ENCODE measurements at places on chromosomes 6 and 20.
A peak's percentile ranks its signal among the peaks of the same experiment; 100 is the strongest.

GRCh38 chr6:2876210-2877056 lies 26.7 kb downstream of the SERPINB9 start:
- no peak for DNase-seq

GRCh38 chr6:109513571-109514071 lies 30.6 kb upstream of the ZBTB24 start:
- DNase-seq = no peak

GRCh38 chr6:118581489-118581959 lies 33.4 kb downstream of the PLN start:
- DNase-seq = no peak

- DNase-seq = peak; percentile 3
Measured at GRCh38 chr20:54475334-54476168, at the start of gene DOK5. TSS of gene DOK5 (plus strand) at chr20:54475593. CDS start at chr20:54475947, 354 bp downstream.

DNA sequence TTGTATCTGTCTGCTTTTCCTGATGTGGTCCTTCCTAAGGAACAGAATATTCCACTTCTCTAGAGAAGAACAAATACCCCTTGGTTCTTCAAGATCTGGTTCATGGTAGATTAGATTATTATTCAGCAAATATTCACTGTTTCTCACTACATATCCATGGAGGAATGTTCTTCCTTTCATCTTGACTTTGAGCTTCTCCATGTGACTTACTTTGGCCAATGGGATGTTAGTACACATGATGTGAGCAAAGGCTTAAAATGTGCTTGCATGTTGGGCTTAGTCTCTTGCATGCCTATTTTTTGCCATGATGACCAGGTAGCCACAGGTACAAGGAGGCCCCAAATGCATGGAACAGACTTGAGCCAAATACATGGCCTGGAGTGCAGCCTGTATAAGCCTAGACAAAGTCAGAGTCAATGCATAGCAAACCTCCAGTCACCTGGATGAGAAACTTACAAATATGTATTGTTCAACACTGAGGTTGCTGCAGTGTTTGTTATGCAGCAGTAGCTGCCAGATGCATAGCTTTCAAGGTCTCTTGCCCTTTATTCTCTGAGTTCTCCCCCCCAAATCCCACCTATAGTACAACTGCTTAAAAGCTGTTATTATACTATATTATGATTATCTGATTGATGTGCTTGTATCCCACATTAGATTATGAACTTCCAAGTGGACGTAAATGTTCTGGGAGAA lies 50.0 kb upstream of the CHD6 start:
- DNase-seq = no peak

DNA sequence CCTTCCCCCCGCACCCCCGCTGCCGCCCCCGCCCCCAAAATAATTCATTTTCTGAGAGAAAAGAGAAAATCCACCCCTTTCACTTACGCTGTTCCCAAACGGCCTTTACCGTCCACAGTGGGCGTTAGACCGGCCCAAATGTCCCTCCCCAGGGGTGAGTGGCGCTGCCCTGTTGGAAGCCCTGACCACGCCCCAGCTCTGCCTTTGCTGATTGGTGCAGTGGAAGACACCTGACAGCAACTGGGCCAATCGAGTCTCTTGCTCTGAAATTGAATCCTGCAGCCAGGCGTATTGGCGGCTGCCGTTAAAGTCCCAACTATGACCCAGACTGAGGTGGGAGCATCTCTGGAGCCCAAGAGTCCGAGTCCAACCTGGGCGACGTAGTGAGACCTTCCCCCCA lies 15.7 kb downstream of the ZFP64 start:
- no peak for DNase-seq

- no peak for DNase-seq
Measured at GRCh38 chr20:49353348-49353747, 75.5 kb upstream of the ZNFX1 start.

GRCh38 chr6:157718503-157719187 lies 104.4 kb upstream of the SNX9 start:
- DNase-seq = no peak

DNA sequence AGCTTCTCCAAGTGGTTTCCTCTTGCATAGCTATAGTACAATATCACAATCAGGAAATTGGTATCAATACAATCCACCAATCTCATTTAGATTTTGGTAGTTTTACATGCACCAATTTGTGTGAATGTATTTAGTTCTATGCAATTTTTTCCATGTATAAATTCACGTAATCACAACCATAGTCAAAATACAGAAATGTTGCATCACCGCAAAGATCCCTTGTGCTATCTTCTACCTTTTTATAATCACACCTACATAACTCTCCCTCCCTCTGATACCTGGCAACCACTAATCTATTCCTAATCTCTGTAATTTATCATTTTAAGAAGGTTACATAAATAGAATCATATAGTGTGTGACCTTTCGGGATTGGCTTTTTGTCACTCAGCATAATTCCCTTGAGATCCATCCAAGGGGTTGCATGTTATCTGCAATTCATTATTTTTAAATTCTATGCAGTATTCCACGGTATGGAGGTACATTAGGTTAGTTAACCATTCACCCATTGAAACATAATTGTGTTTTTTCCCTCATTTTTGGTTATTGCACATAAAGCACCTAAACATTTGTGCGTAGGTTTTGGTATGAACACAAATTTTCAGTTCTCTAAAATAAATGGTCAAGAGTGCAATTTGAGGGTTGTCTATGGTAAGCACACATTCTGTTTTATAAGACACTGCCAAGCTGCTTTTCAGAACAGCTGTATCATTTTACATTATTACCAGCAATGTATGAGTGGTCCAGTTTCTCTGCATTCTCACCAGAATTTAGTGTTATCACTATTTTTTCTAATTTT lies 95.1 kb upstream of the SLC22A23 start:
- DNase-seq = no peak

DNA sequence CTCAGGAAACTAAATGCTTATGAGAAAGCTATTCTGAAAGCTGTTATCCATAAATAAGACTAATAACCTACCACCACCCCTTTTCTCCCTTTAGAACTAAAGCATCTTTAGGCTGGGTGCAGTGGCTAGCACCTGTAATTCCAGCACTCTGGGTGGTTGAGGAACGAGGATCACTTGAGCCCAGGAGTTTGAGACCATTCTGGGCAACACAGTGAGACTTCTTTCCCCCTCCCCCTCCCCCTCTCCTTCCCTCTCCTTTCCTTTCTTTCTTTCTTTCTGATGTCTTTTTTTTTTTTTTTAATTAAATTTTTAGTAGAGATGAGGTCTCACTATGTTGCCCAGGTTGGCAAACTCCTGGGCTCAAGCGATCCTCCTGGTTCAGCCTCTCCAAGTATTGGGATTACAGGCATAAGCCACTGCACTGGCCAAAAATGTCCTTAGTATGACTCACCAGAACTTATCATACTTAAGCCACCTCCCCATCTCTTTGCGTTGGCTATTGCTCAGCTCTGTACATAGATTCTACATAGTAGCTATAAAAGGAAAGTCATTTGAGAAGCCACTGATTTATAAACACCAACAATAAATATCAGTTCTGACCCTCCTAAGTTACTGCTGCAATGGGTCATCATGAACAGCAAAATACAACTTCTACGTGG lies 54.8 kb upstream of the SPDEF start:
- DNase-seq = no peak

- DNase-seq = no peak
Measured at GRCh38 chr6:101762851-101763250, 369.3 kb downstream of the GRIK2 start.

DNA sequence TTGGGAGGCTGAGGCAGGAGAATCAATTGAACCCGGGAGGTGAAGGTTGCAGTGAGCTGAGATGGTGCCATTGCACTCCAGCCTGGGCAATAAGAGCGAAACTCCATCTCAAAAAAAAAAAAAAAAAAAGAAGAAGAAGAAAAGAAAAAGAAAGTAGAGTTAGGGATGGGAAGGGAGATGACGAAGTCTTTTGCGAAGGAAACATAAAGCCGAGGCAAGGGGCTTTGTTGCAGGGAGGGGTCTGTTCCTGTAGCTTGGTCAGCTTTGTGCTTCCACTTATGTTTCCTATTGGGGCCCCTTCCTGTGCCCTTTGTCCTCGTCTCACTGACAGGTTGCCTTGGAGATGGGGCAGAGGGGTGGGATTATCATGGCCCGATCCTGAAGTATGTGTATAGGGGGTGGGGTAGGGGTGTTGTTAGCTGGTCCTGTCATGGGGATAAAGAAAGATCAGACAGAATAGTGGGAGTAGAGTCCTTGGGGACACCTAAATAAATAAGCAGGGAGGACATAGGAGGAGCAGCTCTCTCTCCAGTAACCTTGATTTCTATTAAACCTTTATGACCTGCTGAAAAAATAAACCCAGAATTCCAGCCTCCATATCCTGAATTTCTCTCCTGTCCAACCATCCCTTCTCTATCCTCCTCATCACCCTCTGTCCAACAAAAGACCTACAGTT lies 1.1 kb upstream of the CLIC1 start:
- DNase-seq = peak; percentile 23

DNA sequence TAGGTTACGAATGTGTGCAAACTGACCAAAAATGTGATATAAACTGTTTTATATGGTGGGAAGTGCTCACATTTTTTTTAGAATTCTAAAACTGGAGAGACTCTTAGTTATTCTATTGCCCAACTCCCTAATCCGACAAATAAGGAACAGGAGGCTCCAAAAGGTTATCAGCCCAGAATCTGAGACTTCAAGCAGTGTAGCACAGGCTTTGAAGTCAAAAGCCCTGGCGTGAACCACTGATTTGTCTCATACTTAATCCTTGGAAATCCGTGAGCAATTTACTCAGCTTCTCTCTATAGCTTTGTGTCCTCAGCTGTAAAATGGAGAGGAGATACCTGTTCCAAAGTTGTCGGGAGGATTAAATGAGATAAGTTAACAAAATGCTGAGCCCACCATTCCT lies 368.8 kb upstream of the SASH1 start:
- DNase-seq = no peak

GRCh38 chr6:42051268-42051653 lies 937 bp downstream of the TAF8 start:
- DNase-seq = no peak

- no peak for DNase-seq
Measured at GRCh38 chr6:42047213-42047590, 3.1 kb upstream of the TAF8 start.

GRCh38 chr6:130593200-130593599 lies 227.4 kb downstream of the TMEM200A start:
- DNase-seq = no peak

- no peak for DNase-seq
Measured at GRCh38 chr6:104540743-104541142, 319.0 kb downstream of the HACE1 start.

DNA sequence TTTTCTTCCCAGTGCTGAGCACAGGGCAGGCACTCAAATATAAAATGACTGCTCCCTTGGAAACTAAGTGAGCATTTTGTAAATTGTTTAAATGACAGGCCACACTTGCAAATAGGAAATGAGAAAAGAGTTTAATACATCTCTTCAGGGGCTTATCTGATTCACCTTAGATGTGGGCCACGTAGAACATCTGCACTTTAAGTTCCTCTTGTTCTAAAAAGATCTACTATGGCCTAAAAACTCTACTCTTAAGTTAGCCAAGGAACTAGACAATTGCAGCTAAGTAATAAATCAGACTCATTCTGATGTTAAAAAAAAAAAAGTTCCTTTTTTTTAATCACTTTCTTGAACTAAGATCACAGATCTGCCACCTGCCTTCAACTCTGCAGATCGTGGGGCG lies 126.3 kb downstream of the KIF16B start:
- DNase-seq = no peak

- DNase-seq = peak; percentile 93
Measured at GRCh38 chr20:62926229-62927127, at the start of gene DIDO1. TSS of gene DIDO1 (minus strand) at chr20:62926505.

DNA sequence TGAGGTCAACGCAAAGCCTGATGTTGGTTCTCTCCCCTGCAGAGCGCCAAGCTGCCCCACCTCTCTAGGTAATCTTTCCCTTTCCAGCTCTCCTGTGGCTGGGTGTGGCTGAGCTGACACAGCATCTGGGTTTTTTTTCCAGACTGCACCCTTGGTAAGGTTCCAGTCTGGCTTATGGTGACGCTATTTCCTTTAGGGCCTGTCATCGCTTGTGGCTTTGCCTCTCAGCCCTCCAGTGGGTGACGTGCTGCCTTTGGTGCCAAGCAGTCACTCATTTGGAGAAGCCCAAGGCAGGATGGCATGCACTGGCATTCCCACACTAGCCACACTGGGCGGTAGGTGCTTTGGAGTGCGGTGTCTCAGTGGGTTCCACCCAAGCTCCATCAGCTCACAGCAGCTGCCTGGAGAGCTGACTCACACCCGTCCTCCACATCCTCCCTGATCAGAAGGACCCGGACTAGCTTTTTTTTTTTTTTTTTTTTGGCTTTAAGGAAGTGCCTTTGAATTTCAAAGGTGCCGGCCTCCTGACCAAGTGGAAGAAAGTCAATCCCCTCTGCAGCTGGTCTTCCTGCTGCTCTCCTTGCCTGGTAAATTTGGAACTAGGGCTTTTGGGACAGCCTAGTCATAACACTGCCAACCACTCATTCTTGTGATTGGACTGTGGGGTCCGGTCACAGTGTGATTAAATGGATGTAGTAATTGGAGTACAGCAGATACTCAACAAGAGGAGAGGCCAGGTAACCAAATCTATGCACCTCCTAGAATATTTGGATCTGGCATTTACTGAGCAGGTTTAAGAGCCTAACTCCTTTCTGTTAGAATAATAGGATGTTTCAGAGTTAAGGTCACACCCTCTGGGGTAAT lies 153.6 kb downstream of the CD83 start:
- DNase-seq = peak; percentile 60

- DNase-seq = no peak
Measured at GRCh38 chr20:62301111-62301668, 1.6 kb upstream of the ADRM1 start.

GRCh38 chr6:68343901-68344300 lies 291.2 kb upstream of the ADGRB3 start:
- no peak for DNase-seq

DNA sequence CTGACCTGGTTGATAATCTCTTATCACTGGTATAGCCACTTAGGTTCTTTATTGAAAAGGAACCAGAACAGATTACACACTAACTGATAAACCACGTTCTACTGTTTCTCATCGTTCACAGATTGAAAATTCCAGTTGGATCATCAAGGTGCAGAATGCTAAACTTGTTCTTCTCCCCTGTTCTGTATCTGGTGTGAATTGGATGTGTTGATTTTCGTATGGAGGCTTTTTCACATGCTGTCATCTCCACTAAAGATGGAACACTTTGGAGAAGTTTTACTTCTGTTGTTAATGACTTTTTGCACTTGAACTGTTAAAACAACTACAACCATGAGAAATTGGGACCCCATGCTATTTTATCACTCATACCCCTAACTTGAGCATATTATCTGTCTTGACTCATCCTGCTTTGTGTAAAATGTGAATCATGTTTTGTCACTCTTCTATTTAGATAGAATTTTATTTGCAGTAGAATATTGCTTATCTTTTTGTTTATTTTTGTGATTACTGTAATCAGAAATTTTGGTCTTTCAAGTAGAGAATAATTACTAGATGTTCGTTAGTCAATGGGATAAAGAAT lies 17.5 kb downstream of the VAPB start:
- DNase-seq = no peak

- no peak for DNase-seq
Measured at GRCh38 chr6:125717120-125717731, 32.2 kb upstream of the HEY2 start.

DNA sequence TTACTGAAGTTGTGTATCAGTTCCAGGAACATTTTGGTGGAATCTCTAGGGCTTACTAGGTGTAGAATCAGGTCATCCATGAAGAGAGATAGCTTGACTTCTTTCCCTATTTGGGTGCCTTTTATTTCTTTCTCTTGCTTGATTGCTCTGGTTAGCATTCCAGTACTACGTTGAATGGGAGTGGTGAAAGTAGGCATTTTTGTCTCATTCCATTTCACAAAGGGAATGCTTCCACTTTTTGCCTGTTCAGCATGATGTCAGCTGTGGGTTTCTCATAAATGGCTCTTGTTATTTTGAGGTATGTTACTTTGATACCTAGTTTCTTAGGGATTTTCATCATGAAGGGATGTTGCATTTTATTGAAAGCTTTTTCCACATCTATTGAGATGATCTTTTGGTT lies 195.3 kb downstream of the MOXD1 start:
- DNase-seq = no peak
